ENCODE measurements at places on chromosomes 3 and 15.

DNA sequence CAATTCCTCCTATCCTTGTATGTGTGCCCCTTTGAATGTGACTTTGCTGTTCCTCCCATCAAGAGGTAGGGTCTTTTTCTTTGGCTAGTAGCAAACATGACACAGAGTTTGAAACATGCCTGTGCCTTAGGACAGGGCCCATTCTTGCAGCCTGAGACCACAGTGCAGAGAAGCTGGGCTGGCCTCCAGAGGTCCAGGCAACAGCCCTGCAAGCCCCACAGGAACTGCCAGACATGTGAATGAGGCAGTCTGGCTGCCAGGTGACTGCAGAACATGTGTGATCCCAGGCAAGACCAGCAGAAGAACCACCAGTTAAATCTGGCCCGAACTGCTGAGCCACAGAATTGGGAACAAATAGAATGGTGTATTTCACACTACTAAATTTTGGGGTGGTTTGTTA lies 1.2 kb upstream of the HGD start:
- no peak for DNase-seq

DNA sequence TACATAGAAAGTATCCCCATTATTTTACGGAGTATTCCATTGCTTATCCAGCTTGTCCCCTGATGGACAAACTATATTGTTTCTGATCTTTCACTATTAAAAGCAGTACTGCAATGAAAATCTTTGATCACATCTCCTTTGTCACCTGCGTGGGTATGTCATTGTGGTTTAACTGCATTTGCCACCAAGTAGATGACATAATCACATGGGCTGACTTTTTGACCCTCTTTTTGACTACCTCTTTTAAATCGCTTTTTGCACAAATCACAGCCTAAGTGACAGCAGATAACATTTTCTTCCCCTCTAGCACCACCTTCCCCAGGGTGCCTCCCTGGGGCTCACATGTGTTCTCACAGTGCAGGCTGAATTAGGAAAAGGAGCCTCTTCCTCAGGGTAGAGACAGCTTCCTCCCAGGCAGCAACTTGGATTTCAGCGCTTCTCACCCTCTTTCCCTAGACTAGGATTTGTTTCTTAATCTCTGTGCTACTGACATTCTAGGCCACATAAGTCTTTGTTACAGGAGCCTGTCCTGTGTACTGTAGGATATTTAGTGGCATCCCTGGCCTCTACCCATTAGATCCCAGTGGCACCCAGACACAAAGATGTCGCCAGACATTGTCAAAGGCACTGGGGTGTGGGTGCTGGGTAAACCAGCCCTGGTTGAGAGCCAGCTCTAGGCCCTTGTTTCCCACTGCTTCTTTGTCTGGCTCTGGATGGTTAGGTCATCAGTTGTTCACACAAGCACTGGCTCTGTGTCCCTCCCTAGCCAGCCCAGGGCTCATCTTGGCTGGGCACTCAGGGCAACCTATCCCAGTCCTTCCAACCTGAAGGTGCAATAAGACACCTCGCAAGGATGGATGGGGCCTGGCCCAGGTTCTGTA lies 1.3 kb upstream of the RBP1 start:
- DNase-seq = no peak

DNA sequence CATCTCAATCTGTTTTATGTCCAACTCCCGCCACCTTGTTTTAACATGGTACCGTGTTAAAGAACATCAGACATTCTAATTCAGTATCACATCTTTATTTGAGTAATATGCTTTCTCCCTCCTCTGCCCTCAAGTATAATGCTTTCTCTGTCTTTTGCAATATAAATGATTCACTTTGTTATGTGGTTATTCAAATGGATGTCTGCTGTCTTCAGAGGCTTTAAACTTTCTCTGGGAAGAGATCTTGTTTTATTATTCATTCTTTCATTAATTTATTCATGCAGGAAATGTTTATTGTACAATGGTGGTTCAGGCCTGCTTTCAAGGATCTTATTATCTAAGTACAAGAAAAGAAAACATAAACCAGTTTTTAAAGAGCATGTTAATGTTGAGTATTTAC lies 57.1 kb downstream of the RAP2B start:
- DNase-seq = no peak

DNA sequence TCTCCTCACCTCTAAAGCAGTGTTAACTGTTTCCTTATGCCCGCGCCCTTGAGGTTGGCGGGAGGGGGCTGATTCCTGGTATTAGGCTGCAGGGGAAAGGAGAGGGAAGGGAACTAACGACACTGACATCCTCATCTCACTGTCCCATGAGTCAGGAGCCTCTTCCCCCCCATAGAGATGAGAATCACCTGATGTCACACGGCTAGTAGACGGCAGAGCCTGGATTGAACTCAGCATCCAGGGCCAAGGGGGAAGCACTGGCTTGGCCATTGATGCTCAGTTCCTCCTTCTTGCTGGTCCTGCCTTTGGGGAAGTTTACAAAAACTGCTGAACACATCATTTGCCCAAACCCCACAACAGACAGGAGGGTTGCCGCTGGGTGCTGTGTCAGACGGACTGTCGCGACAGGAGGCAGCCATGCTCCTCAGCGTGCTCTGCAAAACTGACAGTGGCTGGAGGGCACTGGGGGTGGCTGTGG lies 38.5 kb downstream of the IDH2 start:
- DNase-seq = no peak

DNA sequence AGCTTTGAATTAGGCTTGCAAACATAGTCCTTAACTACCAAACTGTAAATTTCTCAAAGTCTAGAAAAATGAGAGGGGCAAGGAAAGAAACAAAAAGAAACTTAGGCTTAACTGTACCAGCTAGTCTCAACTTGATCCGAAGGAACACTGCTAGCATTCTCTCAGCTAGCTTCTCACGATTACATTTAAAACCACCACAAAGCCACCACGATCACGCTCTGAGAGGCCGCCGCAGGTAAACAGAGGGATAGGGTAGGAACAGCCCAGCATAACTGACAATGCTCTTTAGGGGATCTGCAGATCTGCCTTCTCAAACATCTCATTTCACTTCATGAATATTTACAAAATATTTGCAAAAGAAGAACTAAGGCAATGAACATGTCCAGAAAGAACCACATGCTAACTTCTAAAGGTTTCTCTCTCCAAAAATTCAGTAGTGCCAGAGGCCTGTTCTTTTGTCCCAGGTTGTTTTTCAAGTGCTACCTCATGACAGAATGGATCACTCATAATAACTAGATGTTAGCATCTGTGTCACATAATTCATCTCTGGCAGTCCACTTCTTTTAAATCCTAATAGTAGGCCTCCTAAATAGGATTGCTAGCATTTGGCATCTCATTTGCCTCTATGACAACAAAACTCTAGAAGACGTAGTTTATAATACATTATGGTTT lies 18.9 kb downstream of the VGLL4 start:
- no peak for DNase-seq

- no peak for DNase-seq
Measured at GRCh38 chr3:17771177-17772017, 29.0 kb upstream of the TBC1D5 start.

- no peak for DNase-seq
Measured at GRCh38 chr15:93866948-93867347, 364.4 kb upstream of the MCTP2 start.

DNA sequence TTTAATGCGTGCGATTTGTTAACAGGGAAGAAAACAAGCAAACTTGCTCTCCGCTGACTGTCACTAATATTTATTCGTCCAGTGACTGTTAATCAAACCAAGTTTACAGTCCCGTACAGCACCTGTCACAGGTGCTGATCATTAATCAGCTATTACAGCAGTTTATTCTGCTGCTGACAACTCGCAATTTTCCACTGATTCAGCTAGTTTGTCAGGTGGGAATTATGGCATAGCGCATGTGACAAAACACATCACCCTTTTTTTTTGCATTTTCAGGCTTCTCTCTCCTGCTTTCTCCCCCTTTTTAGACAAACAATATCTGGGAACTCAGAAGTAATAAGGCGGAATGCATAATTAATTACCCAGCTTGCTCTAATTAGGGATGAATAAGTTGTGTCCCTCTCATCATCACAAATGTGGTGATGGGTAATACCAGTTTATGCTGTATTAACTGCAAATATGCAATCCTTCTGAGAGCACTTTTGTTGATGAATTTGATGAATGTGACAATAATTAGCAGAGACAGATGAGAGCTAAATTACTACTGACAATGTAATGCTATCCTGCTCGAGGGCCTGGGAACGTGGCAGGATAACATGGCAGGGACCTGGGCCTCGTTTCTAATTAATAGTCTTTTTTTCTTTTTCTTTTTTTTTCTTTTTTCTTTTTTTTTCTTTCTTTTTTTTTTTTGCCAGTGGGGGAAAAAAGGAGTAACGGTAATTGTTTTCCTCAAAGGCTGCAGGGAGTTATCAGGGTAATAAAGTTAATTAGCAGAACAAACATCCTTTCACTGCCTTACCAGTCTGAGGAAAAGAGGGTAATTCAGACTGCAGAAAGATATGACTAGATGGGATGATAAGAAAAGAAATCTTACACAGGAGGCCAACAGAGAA lies 150.3 kb upstream of the SOX2 start:
- DNase-seq = no peak

DNA sequence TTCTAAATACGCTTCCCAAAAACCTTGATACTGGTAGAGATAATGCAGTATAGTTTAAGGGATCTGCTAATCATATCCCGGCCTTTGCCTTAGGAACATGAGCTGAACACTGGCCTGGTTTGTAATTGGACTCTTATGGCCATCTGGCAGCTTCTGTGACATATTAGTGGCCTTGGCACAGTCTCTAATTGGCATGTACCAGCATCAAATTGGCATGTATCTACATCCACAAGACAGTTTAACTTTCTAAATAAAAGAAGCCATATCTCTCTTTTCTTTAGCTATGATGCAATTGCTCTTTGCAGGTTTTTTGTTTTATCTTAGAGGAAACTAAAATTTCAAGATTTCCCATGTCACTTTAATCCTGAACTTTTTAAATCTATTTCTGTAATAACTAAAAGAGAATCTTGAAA lies 44.6 kb upstream of the FILIP1L start:
- DNase-seq = no peak

Data from NCI-H345 (cell line).